ENCODE measurements at places on chromosomes 12 and 14.

DNA sequence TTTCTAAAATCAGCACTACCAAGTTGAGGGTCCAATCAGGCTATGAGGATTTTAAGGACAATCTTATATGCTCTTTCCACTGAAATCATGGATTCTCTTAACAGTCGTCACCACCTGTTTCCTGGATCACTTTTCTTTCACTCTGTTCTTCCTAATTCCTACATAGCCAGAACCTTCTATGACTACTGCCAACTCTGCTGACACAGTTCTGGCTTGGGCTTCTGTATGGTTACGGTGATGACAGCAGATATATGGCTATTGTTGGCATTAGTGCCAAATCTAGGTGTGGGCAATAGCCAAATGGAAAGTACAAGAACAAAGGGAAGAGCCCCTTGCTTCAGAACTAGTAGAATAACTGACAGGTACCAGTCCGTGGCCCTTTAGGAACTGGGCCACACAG, 124.0 kb downstream of the ARID2 start:
- no peak for DNase-seq

GRCh38 chr12:1343422-1343821, 251.0 kb downstream of the FBXL14 start:
- DNase-seq = no peak

DNA sequence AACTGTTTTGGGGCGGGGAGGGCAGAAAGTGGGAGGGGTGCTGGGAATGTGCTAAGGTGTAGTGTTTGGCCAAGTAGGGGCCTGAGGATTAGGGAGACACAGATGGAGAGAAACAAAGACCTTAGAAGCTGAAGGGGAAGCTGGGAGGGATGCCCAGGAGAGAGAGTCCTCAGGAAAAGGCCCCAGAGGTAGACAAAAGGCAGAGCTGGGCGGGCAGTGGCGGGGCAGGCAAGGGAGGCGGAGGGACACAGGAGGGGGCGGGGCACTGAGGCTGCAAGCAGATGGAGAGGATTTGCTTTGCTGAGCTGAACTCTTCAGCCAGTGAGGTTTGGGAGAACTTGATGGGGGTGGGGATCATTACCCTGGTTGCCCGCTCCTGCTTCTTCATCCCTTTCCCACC, 2.8 kb downstream of the PTMS start:
- no peak for DNase-seq

GRCh38 chr12:72228424-72228823, 43.7 kb upstream of the TRHDE start:
- no peak for DNase-seq

DNA sequence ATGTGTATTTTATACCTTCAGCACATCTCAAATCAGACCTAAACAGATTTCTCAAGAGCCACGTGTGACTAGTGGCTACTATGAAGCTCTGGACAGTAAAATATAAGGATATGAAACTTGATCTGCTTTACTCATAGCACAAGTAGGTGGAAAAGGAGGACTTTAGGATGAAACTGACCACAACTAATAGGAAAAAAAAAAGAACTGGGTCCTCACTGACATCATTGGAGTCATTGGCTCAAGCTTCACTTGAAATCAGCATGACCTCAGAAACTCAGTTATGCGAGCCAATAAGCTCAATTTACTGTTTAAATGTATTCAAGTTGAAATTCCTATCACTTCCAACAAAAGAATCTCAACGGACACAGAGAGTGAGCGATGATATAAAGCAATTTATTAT, 34.1 kb upstream of the CIT start:
- DNase-seq = no peak

DNA sequence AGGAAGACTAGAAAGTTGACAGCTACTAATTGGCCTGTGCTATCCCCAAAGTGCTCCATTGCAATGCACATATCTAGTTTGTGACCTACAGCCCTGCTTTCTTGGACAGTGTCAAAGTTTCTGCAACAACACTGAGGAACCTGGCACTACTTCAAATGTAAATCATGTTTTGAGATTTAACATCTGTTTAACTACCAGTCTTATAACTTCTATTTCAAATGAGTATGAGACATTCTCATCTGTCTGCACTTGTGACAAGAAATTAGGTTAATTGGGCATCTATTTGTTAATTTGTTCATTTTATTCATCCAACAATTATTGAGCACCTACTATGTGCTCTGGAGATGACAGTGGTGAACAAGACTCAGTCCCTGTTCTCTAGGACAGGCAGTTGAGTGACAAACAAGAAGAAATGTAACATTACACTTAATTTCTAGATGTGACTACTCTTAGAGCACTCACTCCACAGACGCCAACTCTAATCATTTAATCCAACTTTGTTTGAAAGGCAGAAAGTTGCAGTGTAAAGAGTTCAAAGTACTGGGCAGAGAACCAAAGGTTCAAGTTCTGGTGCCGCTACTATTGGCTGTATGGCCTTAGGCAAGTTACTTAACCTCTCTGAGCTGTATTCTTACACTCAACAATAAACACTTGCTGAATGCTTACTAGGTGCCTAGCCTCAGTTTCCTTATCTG, 74.8 kb downstream of the HECTD4 start:
- DNase-seq = no peak

DNA sequence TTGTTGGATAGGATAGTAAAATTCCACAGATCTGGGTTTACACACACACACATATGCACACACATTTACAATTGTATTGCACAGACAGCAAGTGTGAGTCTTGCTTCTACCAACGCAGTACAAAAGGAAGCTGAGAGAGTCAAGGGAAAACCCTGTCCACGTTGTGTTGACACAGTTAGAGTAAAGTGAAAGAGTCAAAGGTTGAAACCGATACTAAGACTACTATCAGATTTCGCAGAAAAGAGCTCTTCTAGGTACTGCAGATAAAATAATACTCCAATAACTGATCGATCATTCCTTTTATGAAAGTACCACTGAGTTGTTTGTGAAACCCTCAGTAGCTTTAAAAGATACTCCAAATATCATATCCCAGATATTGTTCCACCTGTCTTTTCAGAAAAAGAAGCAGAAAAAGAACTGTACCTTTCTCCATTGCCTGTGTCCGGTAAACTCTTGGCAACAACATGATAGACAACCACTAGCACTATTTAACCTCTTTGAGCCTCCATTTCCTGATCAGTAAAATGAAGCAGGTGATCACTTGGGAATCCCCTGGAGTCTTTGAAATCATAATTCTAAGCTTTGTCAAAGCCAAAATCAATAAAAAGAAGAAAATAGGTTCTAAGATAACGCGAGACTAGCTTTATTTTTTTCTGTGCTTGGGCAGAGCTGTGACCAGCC, 224.6 kb upstream of the FOXN3 start:
- DNase-seq = no peak

- DNase-seq = no peak
These were observed 207.1 kb downstream of the PIK3C2G start for GRCh38 chr12:18468246-18469075.

DNA sequence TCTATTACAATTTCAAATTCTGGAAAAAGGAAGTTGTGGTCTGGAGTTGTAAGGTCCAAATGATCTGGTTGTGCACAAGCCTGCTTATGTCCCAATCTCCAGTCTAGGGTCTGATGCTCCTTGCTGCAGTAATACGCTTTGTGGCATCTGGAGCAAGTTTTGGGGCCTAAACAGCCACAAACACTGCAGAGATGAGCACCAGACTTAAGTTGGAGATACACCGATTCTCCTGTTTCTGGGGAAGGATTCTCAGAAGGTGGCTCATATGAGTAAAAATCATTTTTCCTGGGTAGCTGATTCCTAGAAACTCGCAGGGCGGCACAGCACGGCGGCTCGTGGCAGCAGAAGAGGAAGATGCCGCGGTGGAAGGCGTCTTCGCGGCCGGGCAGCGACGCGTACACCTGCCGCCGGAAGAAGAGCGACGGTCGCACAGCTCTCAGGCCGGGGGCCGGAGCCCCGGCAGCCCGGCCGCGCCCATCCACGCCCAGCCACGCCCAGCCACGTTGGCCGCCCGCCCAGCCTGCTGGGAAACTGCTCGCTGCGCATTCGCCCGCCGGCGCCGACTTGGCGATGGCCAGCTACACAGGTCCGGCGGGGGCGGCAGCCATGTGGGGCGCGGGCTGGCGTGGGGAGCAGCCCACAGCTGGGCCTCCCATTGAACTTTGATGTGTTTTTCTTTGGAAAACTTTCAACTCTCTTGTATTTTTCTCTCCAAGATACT, 129.0 kb downstream of the ASCL4 start:
- DNase-seq = no peak

DNA sequence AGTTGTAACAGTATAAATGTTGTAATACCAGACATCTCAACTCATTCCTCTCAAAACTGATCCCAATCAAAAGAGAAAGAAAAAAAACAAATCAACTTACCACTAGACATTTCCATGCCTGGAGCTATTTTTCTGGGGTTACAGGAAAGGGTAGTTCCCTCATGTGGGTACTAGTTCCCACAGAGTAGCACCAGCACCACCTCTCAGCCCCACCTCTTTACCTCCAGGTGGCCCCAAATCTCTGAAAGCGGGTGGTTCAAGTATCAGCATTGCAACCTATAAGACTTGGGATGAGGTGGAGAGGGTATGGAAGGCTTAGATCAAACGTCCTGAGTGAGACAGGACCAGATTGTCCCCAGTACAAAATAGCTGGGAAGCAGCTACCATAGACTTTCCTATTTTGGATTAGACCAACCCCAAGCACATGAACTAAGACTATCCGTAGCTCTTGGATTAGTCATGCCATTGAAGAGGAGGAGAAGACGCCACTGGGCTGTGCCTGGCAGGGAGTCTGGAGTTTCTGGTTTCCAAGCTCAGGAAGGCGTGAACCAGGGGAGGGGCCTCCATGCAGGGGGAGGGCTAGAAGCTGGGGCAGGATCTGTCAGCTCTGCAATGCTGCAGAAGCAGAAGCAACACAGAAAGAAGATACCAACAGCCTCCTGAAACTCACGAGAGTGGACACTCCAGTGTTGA, at the start of gene SLC39A2:
Gene SLC39A2 (plus strand): TSS at position 620 of the 693 bp plus-strand sequence. CDS start 154 bp downstream, outside the sequence.
- DNase-seq = no peak

- no peak for DNase-seq
These were observed 116.9 kb upstream of the PWP1 start for GRCh38 chr12:107568718-107569117.

DNA sequence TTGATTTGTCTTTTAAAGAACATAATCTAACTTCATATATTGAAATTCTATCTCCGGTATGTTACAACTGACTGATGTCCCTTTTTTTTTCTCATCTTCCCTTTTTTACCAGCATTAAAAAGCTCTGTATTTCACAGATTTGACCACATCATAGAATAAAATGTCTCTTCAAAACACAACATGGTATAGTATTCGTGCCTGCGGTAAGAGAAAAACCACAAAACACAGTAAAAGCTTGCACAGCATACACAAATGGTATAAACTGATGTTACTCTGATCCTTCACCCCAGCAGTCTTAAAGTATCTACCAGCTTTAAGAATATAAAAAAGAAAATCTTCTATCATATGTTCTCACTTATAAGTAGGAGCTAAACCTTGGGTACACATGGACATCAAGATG, 83.4 kb downstream of the HECTD1 start:
- no peak for DNase-seq

Measured in glomerular endothelial cell (primary cell).